ENCODE measurements at places on chromosomes 3 and 15. TPM values are rescaled to one million over a fixed set of nuclear protein-coding genes. Genes with fewer than 3 reads are reported as not detected.

SLC2A2 gene
- not detected for total RNA-seq

DNA sequence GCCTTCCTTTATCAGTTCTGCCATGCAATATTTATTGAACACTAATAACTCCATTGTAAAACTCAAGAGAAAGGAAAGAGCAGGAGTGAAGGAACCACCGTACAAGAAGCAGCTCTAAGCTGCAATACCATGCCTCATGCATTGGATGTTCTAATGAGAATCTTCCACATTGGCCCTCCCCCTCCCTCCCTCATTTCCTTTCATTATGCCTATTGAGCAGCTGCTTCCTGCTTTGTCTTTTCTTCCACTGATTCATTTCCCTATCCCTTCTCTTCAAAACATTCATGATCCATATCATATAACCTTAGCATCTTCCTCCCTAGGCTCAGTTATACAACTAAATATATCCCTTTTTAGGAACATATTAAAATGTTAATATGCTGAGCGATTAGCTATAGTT is 698.7 kb upstream of the GOLIM4 start:
- no peaks in the 10 kb centered on the region for H3K4me1 ChIP-seq
- H3K36me3 ChIP-seq = no peaks in the 10 kb centered on the region
- no peak for DNase-seq
- no peaks in the 10 kb centered on the region for H3K27me3 ChIP-seq
- no peak overlapping the region for H3K4me3 ChIP-seq
- H3K27ac ChIP-seq = no peak overlapping the region

DNA sequence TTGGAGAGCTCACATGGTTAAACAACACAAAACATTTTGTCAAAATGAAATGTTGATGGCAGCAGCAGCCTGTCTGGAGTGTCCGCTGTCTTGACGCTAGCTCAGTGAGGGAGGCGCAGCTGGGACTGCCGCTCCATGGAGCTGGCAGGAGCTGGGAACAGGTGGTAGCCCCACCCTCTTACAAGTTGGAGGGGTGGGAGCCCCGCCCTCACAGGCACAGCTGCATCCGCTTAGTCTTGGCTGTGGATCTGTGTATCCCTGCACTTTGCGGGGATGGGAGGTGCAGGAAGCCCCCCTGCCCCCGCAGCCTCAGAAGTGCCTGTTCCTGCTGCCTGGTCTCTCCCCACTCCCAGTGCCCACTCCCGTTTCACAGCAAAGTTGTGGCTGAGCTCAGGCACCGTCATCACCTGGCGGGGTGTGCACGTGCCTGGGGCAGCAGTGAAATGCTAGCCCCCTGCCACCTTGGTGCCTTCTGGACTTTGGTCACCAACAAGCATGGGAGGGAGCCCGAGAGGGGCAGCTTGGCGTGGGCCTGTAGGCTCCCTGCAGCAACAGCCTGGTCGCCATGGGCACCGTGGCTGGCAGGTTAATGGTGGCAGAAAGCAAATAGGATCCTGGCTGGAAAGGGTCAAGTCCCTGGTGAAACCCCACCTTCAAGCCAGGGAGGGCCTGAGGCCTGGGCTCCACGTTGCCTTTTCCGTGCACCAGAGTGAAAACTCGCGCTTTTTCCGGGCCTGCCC is 53.8 kb upstream of the CADM2 start:
- H3K36me3 ChIP-seq = peaks cover 3% of the 10 kb centered on the region
- no peaks in the 10 kb centered on the region for H3K4me1 ChIP-seq
- no peak overlapping the region for H3K4me3 ChIP-seq
- H3K27ac ChIP-seq = no peak overlapping the region

DNA sequence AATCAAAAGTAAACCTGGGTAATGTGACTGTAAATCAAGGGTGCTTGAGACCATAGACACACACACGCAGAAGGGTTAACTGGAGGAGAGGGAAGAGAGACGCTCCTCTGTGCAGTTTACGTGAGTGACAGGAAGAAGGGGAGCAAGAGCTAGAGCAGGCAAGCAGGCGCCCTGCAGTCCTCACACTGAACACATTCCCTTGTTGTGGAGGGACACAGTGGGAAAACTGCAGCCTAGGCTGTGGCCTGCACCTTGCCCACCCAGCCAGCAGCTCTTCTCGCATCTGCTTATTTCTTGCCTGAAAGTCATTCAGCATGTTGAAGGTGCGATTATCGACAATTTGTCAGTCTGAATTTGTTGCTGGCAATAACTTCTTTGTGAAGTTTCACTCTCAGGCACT is 24.2 kb downstream of the SOX2 start:
- peaks cover 5% of the 10 kb centered on the region for H3K36me3 ChIP-seq
- no peaks in the 10 kb centered on the region for H3K27me3 ChIP-seq
- H3K4me1 ChIP-seq = peaks cover 70% of the 10 kb centered on the region
- H3K27ac ChIP-seq = peak overlapping the region; percentile 1
- DNase-seq = no peak
- H3K4me3 ChIP-seq = peak overlapping the region; percentile 9

DNA sequence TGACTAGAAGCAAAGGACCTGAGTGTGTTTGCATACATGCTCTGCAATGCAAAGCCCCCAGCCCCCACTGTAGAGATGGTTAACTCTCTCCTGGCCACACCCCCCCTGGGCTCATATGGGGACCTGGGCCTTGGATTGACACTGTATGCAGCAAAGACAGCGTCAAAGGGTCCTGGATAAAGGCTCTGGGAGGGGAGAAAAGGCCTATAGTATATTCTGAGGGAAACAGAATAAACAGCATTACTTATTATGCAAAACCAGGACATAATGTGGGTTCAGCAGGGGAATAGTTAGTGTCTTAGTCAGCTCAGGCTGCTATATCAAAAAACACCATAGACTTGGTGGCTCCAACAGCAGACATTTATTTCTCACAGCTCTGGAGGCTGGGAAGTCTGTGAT is 158.7 kb downstream of the APBA2 start:
- H3K27ac ChIP-seq = peak overlapping the region; percentile 85
- H3K27me3 ChIP-seq = no peaks in the 10 kb centered on the region
- H3K36me3 ChIP-seq = peaks cover under 1% of the 10 kb centered on the region
- H3K4me3 ChIP-seq = peak overlapping the region; percentile 50
- no peak for DNase-seq

- peaks cover 26% of the 10 kb centered on the region for H3K4me1 ChIP-seq
- H3K36me3 ChIP-seq = peaks cover 20% of the 10 kb centered on the region
- no peak overlapping the region for H3K4me3 ChIP-seq
- H3K27me3 ChIP-seq = no peaks in the 10 kb centered on the region
- DNase-seq = no peak
Observed at GRCh38 chr3:11545186-11545851, 98.4 kb downstream of the VGLL4 start.

SCG3 gene
- 8.1 TPM for total RNA-seq
